ENCODE measurements at places on chromosomes 2 and 18.
A peak's percentile ranks its signal among the peaks of the same experiment; 100 is the strongest.

DNA sequence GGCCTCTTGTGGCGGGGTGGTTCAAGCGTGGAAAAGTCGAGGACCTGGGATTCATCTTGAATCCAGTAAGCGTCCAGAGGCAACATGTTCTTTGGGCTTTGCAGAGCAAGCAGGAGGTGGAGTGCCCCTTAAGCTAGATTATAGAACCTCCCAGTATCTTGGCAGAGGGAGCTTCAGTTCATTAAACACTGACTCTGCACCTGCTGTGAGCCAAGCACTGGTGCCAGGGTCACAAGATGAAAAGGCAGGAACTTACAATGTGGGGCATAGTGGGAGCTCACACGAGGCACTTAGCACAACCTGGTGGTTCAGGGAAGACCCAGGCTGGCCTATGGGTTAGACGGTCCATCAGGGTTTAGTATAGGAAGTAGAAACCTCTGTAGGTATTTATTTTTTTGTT lies 7.4 kb upstream of the FZD5 start:
- no peak for DNase-seq

- peak; percentile 30 for DNase-seq
These were observed 597 bp downstream of the RNF103 start for GRCh38 chr2:86623043-86623493.

DNA sequence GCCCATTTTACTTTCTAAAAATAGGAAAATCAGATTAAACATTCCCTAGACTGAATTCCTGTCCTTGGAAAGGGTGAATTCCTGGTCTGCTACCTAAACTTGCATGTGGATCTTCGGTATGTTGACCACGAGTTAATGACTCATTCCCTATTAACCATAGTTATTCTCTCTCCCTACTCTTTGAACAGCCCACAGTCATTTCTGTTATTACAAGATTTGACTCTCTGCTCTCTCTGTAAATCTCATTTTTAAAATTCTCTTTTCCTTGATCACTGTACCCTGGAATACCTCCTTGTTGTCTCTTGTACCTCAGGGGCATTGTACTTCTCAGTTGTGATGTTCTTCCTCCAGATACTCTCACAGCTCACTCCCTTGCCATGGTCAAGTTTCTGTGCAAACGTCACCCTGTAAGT lies 92.0 kb upstream of the GULP1 start:
- no peak for DNase-seq

- DNase-seq, result no peak
These were observed 226.8 kb upstream of the PXDN start for GRCh38 chr2:1971124-1971523.

DNA sequence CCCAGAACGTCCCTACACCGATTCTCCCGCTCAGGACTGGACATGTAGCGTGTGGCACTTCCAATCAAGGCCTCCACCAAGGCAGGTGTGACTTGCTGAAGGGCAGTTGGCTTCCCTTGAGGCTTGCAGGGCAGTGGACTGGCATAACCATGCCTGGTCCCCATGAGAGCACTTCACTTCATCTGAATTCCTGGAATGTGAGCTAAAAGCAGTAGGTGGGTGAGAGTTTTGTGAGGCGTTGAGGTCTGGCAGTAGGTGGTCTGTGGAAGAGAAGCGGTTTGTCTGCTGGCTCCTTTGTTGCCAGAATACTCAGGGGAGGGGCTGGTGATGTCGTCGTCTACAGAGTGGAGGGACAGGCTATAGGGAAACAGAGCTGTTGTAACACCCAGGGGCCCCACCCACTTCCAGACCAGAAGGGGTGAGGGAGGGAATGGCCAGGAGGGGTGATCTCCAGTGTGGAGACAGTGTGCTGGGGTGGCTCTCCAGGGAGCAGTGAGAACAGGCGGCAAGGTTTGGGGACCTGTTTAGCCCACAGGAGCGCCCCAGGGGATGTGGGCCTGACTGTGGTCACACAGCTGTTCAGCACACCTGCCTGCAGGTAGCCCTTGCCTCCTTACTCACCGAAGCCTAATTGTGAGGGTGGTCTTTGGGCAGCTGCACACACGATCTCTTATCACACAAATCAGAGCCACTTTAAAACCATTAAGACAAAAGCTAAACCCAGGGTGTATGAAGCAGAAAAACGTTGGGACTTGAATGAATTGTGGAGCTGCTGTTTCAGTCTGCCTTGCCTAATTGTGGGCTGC lies 21.5 kb upstream of the ALKAL2 start:
- no peak for DNase-seq

GRCh38 chr2:221169724-221170123 lies 402.4 kb downstream of the EPHA4 start:
- no peak for DNase-seq

DNA sequence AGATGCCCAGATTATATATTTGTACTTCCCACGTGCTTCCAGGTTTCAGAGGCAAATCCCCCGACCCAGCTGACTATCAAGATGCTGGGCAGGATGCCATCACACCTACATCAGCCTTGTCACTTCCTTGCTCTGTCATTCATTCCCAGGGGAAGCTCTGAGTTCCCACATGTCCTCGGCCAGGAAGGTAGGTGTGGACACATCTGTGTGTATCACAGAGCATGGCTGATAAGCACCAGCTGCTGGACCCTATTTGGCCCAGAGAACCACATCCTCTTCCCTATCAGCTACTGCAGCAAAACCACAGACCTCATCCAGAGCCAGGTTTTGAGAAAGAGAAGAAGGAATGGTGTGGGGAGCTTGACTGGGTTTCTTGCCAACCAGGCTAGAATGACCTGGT lies 31.9 kb upstream of the ITGA6 start:
- no peak for DNase-seq

DNA sequence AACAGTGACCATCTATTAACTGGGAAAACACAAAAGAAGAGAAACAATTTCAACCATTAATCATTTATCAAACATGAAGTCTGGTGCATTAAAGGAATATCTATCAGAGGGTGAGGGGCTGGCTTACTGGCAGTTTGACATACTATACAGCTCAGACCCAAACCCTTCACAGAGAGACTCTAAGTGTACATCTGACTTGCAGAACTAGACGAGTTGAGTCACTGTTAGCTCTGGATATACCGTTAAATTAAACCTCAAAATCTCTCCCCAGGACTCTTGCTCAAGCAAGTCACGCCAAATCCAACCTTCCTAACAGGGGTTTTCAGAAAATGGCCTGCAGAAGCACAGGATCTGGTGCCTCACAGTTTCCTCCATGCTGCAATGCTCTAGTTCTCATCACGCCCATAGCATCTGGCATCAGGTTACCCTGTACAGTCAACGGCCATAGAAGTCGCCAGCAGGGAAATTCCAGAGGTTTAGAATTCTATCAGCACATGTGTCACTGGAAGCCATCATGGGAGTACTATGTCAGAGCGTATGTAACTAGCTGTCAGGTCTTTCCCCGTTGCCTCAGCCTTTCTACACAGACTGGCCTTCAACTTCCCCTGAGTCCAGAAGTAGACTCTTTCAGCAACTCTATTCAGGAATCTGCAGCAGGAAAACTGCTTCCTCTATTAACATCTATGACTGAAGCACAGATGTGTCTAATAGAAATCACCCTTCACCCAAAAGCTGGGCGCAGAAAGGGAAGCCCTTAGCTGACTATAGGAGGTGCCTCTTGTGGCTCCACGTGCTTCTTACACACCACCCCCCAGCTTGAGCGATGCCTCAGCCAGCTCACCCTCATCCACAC lies 9.3 kb downstream of the TGOLN2 start:
- DNase-seq, result peak; percentile 33

DNA sequence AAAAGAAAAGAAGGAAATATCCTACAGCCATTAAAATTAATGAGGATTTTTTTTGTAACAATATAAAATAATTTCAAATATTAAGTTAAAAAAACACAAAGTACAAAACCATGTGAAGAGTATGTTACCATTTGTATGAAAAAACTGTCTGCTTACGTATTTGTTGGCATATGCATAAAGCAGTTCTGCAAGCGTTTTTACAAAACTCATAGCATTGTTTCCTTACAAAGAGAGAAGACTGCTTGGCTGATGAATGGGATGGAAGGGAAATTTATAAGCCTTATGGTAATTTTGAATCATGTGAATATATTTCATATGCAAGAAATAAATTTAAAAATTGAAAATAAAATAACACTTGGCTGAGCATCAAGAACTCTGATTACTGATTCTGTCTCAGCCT lies 63.1 kb downstream of the METTL4 start:
- DNase-seq, result no peak

- no peak for DNase-seq
These were observed 175.4 kb downstream of the ZNF521 start for GRCh38 chr18:25176518-25177042.

DNA sequence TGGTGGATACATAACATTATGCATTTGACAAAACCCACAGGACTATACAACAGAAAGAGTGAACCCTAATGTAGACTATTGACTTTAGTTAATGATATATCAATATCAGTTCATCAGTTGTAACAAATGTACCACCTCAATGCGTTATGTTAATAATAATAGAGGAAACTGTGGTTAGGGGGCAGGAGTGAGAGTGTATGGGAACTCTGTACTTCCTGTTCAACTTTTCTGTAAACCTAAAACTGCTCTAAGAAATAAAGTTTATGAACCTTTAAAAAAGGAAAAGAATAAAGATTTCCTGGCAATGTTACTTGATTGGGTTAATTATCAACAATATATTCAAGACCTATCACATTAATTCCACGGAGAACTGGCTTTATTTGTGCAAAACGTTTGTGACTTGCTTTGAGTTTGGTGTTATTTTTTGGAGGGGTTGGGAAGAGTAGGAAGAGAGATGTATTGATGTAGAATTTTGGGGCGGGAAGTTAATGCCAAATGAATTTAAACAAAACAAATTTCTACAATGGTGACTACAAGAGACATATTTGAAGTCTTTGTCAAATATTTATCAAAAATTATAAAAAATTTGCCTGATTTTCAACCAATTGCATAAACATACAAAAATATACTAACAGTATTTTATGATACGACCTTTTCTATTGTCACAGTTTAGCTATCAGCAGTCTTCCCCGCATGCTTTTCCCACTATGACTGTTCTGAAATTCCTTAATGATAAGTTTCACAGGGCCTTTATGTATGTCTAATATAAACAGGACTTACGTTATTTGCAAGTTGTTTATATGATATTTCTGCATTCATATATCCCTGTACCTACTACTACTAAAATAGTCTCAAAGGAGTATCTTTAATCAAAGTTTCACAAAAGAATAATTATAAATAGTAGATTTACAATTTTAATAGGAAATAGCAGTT lies 2.1 kb upstream of the RTN4 start:
- DNase-seq, result peak; percentile 43

GRCh38 chr2:20594957-20595356 lies 55.9 kb downstream of the HS1BP3 start:
- DNase-seq, result no peak

DNA sequence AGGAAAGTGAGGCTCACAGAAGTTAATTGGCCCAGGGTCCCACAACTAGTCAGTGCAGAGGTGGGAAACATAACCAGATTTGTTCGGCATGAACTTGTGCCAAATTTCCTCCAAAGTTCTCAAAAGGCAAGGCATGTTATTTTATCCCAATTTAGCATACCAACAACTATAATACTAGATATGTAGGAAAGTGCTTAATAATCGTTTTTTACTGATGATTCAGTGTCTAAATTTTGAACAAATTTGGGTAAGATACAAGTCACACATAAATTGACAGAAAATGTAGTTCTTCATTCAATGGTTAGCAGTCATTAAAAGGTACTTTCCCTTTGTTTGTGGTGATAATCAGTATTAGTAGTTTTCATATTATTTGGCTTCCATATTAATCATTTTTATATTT lies 38.5 kb upstream of the CYBRD1 start:
- DNase-seq, result no peak

GRCh38 chr2:109226622-109227021 lies 97.6 kb downstream of the SH3RF3 start:
- DNase-seq, result no peak

DNA sequence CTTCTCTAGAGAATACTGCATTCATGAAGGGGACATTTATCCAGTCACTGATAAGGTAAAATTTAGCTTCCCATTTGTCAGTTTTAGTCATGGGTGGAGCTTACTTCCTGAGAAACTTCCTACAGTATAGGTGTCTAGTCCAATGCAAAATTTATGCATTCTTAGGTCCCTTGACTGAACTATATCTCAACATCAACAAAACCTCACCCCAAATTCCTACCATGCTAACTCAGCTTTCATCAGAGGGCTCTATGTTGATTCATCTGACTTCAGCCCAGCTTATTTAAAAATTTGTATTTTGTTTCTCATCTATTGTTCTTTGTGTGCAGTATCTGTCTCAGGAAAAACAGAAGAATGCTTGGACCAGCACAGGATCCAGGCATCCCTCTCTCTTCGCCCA lies 296.4 kb upstream of the ACVR2A start:
- DNase-seq, result no peak

GRCh38 chr18:41324020-41324791 lies 630.8 kb upstream of the PIK3C3 start:
- no peak for DNase-seq

- no peak for DNase-seq
These were observed 319.4 kb downstream of the NRXN1 start for GRCh38 chr2:50712569-50712968.

GRCh38 chr2:217614498-217614897 lies 388.3 kb downstream of the TNS1 start:
- DNase-seq, result no peak

GRCh38 chr18:58194028-58194427 lies 150.0 kb downstream of the NEDD4L start:
- no peak for DNase-seq

DNA sequence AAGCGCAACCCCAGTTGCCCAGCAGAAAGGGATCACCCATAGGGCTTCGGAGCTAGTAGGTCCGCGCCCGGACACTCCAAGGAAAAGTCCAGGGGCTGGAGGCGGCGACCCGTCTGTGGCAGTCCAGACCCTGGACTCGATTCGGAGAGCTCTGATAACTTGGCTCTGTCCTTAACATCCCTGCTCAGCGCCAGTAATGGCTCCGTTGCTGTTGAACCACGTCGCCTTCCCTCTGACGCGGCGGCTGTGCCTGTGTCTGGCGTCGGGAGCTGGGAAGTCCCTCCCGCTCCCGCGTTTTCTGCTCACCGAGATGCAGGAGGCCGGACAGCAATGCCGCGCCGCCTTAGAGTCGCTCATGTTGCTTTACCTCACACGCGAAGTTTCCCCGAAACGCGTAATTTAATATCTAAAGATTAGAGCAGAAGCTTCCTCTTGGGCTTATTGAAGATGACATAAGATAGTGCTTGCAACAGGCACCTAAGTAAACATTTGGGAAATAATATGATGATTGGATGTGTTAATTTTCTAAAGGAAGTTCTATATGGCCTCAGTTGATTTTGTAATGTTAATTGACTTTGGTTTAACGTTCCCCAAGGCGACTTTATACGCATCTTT lies 1.3 kb upstream of the ZBTB14 start:
- peak; percentile 58 for DNase-seq

DNA sequence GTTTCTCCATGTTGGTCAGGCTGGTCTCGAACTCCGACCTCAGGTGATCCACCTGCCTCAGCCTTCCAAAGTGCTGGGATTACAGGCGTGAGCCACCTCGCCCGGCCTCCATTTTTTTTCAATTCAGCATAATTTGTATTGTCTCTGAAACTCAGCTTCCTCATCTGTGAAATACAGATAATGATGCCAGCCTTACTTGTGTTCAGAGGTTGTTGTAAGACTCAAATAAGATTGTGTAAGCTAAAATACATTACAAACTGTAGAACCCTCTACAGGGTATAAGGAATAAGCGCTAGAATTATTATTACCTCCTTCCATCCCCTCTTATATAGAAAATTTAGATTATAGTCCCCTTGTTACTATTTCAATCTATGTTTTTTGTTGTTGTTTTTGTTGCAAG lies 24.8 kb upstream of the STARD7 start:
- DNase-seq, result no peak
